Endothelial cell of umbilical vein (primary cell): ENCODE measurements at places on chromosomes 12 and 14.

GRCh38 chr12:12212769-12213168 lies 54.1 kb downstream of the LRP6 start:
- H3K27me3 ChIP-seq, result no peaks in the 10 kb centered on the region
- H3K27ac ChIP-seq, result no peak overlapping the region
- H3K36me3 ChIP-seq, result no peaks in the 10 kb centered on the region
- H3K4me1 ChIP-seq, result peaks cover 17% of the 10 kb centered on the region
- DNase-seq, result no peak
- H3K4me3 ChIP-seq, result no peak overlapping the region

DNA sequence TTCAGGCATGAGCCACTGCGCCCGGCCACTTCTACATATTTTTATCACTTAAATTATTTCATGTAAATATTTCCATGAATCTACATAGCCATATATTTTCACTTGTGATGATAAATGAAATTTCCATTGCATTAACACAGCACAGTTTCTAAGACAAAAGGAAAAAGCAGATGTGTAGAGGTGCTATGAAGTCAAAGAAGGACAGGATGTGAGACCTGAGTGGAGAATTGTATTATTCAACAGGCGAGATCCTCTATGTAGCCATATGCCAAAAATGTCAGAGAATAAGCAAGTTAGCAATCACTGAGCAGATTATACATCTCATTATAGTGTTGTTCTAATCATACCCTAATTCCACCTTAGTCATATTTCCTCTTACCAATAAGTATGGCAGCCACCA lies 38.1 kb downstream of the ATF7 start:
- H3K4me1 ChIP-seq, result peaks cover 25% of the 10 kb centered on the region
- no peak overlapping the region for H3K27ac ChIP-seq
- H3K27me3 ChIP-seq, result no peaks in the 10 kb centered on the region

DNA sequence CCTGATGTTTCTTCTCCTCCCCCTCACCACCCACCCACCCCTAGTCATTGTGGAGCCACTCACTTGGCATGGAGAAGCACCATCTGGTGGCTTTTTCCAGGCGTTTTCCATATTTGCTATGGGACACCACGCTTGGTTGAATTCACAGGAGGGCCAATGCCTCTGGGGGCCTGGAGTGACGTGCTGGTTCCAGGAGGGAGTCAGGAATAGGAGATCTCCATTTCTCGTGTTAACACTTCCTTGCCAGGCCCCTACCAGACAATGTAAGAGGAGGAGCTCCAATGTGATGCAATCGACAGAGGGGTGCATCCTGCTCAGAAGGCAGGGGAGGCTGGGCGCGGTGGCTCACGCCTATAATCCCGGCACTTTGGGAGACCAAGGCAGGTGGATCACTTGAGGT lies 21.6 kb upstream of the TESC start:
- H3K27me3 ChIP-seq, result no peaks in the 10 kb centered on the region
- H3K27ac ChIP-seq, result no peak overlapping the region
- H3K4me3 ChIP-seq, result no peak overlapping the region
- no peaks in the 10 kb centered on the region for H3K36me3 ChIP-seq
- peaks cover 3% of the 10 kb centered on the region for H3K4me1 ChIP-seq

GRCh38 chr12:94596596-94596995 lies 53.8 kb downstream of the TMCC3 start:
- no peaks in the 10 kb centered on the region for H3K36me3 ChIP-seq
- H3K27ac ChIP-seq, result no peak overlapping the region
- no peak overlapping the region for H3K4me3 ChIP-seq
- no peaks in the 10 kb centered on the region for H3K27me3 ChIP-seq
